ENCODE measurements at places on chromosomes 6 and 20.

DNA sequence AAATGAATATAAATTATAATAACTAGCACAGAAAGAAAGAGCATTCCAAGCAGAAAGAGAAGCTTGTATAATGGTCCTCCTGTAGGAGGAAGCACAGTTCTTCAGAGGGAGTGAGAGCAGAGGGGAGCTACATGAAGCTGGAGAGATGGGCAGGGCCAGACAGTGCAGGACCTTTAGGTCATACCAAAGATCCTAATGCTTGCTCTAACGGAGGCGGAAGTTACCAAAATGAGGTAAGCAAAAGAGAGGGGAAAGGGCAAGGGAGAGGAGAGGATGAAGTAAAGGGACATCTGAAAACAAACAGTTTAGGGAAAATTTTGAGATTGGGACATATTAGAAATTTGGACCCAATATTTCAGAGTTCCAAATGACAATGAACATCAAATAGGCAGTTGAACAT, 50.2 kb downstream of the HBS1L start:
- no peak for DNase-seq

GRCh38 chr20:51767867-51768758, at the start of gene ATP9A:
TSS of gene ATP9A (minus strand) at chr20:51768390. CDS start at chr20:51768369, 21 bp downstream.
- no peak for DNase-seq

- no peak for DNase-seq
These were observed 1.0 kb downstream of the GINM1 start for GRCh38 chr6:149567194-149567586.

GRCh38 chr6:16873698-16874097, 112.4 kb upstream of the ATXN1 start:
- no peak for DNase-seq

DNA sequence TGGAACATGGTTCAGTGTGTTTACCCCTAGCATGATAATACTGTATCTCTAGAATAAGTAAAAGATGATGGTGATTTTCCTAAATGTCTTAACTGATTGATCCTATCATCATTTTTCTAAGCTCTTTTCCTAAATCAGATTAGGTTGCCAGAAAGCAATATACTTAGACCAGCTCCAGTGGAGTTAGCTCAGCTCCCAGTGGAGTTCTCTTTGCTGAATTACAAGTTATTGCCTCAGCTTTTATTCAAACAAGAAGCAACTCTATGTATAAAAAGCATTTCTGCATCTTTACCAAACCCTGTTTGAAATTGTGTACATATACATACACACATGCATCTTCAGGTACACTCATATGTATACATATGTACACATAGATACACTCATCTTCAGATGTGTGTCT, 44.9 kb downstream of the SNX9 start:
- DNase-seq, result no peak

GRCh38 chr6:56076033-56076432, 171.3 kb downstream of the COL21A1 start:
- DNase-seq, result no peak

DNA sequence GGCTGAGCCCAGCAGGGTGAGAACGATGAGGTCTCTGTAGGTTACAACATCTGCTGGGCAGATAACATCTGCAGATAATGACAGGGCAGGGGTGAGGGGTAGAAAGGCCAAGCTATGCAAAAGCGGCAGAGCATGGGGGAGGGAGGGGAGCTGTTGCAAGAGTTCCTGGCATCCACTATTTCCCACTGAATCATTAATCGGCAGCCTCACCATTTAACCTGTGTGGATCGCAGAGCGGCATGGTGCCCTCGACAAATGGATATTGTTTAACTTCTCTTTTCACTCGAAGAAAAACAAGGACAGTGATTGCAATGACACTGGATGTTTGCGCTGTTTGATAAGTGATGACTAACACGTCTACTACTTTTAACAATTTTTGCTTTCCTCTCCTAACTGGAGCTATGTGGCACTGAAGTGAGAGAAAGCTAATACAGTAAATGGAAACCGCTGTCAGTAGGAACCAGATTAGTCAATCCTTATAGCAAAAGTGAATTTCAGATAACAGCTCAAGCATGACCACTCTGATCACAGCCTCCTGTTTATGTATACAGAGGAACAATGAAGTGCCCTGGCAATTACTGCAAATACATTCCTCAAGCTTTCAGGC, 381.5 kb downstream of the TFAP2A start:
- DNase-seq, result no peak

DNA sequence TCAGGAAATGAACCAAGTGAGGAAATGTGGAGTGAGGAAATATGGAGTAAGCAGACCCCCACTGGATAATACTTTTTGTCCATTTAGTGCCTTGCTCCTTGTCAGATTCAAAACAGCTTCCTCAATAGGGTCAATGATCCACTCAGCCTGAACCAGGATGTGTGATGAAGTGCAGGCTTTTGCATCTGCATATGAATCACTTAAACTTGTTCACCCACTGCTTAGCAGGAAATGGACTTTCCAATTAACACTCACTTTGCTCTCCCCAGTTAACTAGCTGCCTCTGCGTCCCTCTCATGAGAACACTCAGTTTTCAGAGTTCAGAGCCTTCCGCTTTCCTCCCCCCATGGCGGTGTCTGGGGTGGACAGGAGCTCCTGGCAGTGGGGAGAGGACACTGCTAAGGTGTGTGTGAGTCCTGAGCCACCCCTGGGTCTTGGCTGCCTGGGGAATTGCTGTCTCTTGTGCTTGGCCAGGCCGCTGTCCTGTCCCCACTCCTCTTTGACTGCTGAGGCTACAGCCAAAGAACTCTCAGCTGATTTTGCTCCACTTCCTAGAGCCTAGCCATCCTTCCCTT, 621.8 kb downstream of the CDH26 start:
- no peak for DNase-seq

- DNase-seq, result no peak
These were observed 19.7 kb downstream of the PPIL6 start for GRCh38 chr6:109420751-109421150.

DNA sequence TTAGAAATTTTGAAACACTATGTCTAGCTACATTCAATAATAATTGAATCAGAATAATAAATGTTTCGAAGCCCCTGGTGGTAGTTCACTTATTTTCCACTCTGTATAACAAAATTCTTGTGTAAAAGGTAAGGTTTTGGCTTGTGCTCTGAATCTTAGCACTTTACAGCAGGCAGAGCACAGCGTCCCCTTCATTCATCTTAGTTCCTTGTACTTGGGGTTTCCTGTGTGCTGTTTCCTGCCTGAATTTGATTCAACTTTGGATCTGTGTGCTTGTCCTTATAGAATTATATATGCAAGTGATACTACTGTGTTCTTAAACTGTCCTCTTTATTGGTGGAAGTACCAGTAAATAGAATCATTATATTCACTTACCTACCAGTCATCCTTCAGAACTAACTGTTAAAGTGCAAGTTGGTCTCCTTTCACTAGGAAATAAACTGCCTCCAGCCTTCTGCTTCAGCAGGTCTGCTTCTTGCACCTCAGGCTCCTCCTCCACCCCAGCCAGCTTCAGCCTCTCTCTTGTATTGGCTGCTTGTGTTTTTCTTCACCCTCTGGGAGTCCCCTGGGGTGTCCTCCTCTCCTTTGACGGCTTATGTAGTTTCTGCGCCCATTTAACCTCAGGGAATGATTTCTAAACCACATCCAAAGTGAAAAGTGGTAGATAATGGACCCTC, 28.8 kb upstream of the TULP4 start:
- no peak for DNase-seq

DNA sequence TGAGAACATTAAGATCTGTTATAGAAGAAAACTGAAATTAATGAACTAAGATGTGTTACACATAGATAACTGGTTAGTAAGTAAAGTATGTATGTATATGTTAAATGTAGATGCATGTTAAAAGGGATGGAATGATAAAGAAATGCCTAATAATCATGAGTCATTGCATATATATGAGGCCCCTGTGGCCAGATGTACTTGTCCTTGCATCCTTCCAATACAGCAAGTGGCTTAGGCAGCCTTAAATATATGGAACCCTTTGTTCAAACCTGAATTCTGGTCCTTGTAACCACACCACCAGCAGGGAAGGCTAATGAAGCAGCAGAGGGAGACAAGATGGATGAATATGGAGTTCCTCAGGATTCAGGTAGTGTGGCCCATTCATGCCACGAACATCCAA, 9.8 kb upstream of the AKAP7 start:
- DNase-seq, result no peak

DNA sequence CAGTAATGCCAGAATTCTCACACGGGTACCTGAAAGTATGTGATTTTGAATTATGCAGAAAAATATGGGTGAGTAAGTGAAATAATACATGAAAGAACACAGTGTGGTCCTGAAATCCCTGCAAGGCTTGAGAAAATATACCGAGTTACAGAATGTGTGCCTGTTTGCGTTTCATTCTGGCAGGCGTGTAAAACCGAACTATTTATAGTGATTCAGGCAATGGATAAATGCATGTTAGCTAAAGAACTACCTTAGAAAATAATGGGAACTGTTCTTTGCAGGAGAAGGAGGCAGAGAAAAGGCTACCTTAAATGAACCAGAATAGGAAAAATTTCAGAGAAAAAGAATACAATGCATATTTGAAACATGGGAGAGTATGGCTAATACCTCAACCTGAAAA, 145.8 kb upstream of the KCNQ5 start:
- DNase-seq, result no peak

- DNase-seq, result no peak
These were observed 581.6 kb downstream of the HAO1 start for GRCh38 chr20:7358670-7359069.

- no peak for DNase-seq
These were observed 430.5 kb upstream of the EPHA7 start for GRCh38 chr6:93849857-93850256.

- DNase-seq, result peak; percentile 34
These were observed 631 bp downstream of the MDGA1 start for GRCh38 chr6:37696841-37697662.

DNA sequence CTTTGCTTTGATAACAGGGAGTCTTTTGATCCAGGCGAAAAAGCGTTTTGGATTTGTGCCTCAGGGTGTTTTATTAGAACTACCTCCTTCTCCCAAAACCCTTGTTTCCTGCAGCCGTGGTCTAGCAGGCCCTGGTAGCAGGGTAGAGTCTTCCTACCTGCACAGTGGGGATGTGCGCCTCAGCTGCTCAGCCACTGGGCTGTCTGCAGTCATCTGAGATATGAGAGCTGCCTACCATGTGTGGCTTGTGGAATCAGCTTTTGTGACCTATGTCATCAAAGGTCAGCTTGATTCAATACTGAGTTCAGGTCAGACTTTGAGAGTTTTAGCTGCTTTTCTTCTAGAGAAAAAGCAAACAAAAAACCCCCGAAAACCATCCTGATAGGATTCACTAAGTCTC, 279.5 kb downstream of the CLIC5 start:
- no peak for DNase-seq

- DNase-seq, result no peak
These were observed 4.6 kb upstream of the SOX18 start for GRCh38 chr20:64053841-64054661.

DNA sequence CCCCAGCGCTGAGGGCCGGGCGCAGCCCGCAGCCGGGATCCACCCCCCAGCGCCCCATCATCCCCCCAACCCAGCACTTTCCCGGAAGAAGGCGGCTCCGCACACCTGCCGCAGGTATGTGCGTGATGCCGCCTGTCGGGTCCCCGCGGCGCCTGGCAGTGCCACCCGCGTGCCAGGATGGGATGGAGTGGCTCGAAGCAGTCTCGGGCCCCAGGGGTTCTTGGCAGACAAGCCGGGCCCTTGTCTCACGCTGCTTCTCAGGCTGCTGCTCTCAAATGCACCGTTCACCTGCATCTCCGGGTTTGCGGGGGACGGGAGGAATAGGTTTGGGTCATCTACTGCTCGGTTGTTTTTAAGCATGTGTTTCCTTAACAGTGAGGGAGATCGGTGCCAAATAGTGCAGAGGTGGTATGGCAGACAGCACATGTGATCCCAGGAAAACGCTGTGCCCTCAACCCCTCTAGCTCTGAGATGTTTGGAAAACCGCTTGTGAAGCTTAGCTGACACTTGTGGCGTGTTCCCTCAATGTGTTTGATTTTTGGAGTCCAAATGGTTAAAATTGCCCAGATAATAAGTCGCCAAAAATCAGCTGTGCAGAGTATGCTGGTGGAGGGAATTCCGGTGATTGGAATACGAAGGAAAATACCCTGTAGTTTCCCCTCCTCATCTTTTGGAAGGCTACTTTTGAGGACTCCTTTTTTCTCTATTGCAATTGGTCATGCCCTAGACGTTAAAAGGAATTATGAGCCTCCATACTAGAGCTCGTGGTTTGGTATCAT, 926 bp downstream of the MYLIP start:
- DNase-seq, result peak; percentile 13

DNA sequence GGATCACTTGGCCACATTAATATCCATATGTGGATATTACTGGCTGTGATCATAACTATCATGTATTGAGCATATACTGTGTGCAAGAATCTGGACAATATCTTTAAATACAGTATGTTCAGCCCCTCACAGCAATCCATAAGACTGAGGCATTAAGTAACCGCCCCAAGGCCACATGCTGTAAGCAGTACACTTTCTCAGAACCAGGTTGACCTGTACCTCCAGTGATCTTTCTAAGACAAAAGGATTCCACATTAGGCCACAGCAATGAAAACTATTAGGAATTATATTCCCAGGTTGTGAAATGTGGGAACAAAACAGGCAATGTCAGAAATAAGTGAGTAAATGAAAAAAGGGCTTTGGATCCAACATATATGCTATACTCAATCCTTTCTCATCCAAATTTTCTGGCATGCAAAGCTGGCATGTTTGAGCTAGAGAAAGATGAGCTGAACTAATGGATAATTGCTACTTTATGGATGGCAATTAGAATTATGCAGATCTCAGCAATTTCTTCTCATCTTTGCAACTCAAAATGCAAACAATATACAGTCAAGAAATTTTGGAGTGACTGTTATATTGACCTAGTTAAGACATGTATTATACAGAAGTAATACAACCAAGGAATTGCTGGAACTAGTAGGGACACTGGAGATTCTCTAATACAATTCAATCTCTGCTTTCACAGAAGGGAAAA, 86.9 kb downstream of the KIF6 start:
- no peak for DNase-seq

DNA sequence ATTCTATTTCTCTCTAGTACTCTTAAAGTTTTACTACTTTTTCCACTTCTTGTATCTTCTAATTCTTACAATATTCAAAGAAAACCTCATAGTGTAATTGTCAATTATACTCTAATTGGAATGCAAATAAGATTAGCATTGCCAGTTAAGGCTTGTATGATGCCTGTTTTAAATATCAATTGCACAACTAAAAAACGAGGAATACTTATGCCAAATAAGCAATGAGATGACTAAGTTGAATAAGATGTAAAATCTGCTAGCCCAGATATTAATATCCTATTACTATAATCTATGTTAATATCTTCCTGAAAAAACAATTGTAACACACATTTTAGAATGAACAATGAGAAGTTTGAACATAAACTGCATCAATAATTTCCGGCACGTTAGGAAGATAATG, 13.3 kb upstream of the AKAP7 start:
- no peak for DNase-seq

All from stimulated activated CD8-positive, alpha-beta memory T cell treated with anti-CD3 and anti-CD28 coated beads, Interleukin-4, amount 100 ng/mL, for 24 hours (primary cell).